A549 treated with RU486 at 1 μM for 4 hours (cell line): ENCODE measurements at places on chromosomes 5 and 9. TPM values are rescaled to one million over a fixed set of nuclear protein-coding genes. Genes with fewer than 3 reads are reported as not detected.

ZNF782 gene
- total RNA-seq, result 1.1 to 1.8 TPM (median 1.6 TPM) in 5 replicates

NXNL2 gene
- 0.29 to 0.87 TPM (median 0.78 TPM) in 5 replicates for total RNA-seq

TMEM171 gene
- total RNA-seq, result 3.6 to 7.2 TPM (median 6.3 TPM) in 5 replicates

COQ4 gene
- 47.8 to 60.9 TPM (median 58.4 TPM) in 5 replicates for total RNA-seq

ECM2 gene
- 0.07 to 0.26 TPM (median 0.21 TPM) in 5 replicates for total RNA-seq

TAS2R1 gene
- not detected in 5 replicates for total RNA-seq

CCNO gene
- 5.8 to 10.4 TPM (median 8.7 TPM) in 5 replicates for total RNA-seq

COL15A1 gene
- 0.26 to 0.50 TPM (median 0.34 TPM) in 5 replicates for total RNA-seq

ORM2 gene
- total RNA-seq, result not detected in 5 replicates

IFNB1 gene
- total RNA-seq, result 0.23 TPM in 1 of 5 replicates, not detected in the others

GFI1B gene
- total RNA-seq, result not detected in 5 replicates

TDRD7 gene
- total RNA-seq, result 10.5 to 14.3 TPM (median 12.1 TPM) in 5 replicates

GPR151 gene
- not detected in 5 replicates for total RNA-seq

DOCK8 gene
- 0.21 to 0.72 TPM (median 0.31 TPM) in 5 replicates for total RNA-seq

DMRT3 gene
- not detected in 5 replicates for total RNA-seq

ENTPD2 gene
- 0.31 to 1.1 TPM (median 0.91 TPM) in 5 replicates for total RNA-seq

PRSS3 gene
- total RNA-seq, result 12.2 to 18.4 TPM (median 15.0 TPM) in 5 replicates

NFIB gene
- 8.2 to 12.3 TPM (median 10.4 TPM) in 5 replicates for total RNA-seq

C9orf153 gene
- 0.23 to 0.43 TPM in 2 of 5 replicates, not detected in the others for total RNA-seq

RGS14 gene
- total RNA-seq, result 6.0 to 6.9 TPM (median 6.2 TPM) in 5 replicates

PCDHGA5 gene
- total RNA-seq, result 0.07 to 0.30 TPM (median 0.13 TPM) in 5 replicates

CCDC152 gene
- total RNA-seq, result not detected in 5 replicates

NAIF1 gene
- total RNA-seq, result 4.9 to 7.3 TPM (median 7.1 TPM) in 5 replicates

TXNDC8 gene
- total RNA-seq, result not detected in 5 replicates

HMCN2 gene
- total RNA-seq, result 0.04 to 0.06 TPM (median 0.05 TPM) in 4 of 5 replicates, not detected in the other

GRXCR2 gene
- total RNA-seq, result not detected in 5 replicates

C5orf52 gene
- total RNA-seq, result not detected in 5 replicates

RNF130 gene
- total RNA-seq, result 34.7 to 44.7 TPM (median 41.7 TPM) in 5 replicates

FIBCD1 gene
- total RNA-seq, result 7.6 to 16.0 TPM (median 11.0 TPM) in 5 replicates

MCTP1 gene
- total RNA-seq, result 7.5 to 11.6 TPM (median 9.2 TPM) in 5 replicates

LHX6 gene
- 0.32 to 0.39 TPM (median 0.38 TPM) in 5 replicates for total RNA-seq

ADRB2 gene
- 0.51 to 0.86 TPM (median 0.67 TPM) in 5 replicates for total RNA-seq

SCGB3A2 gene
- total RNA-seq, result not detected in 5 replicates

SLC9A3 gene
- 2.1 to 2.9 TPM (median 2.4 TPM) in 5 replicates for total RNA-seq

SLC36A2 gene
- not detected in 5 replicates for total RNA-seq

ZNG1E gene
- 62.8 to 83.5 TPM (median 69.3 TPM) in 5 replicates for total RNA-seq

CAST gene
- total RNA-seq, result 160 to 200 TPM (median 175 TPM) in 5 replicates

ITGA1 gene
- 1.0 to 1.6 TPM (median 1.5 TPM) in 5 replicates for total RNA-seq

EDIL3 gene
- 0.15 to 0.30 TPM (median 0.23 TPM) in 5 replicates for total RNA-seq

SPATA31D4 gene
- not detected in 5 replicates for total RNA-seq

OR13F1 gene
- total RNA-seq, result not detected in 5 replicates

NR2F1 gene
- total RNA-seq, result 3.6 to 6.0 TPM (median 4.9 TPM) in 5 replicates

PCDHB9 gene
- 0.03 to 0.06 TPM in 2 of 5 replicates, not detected in the others for total RNA-seq

IL13 gene
- total RNA-seq, result 0.07 to 0.24 TPM in 2 of 5 replicates, not detected in the others
